ENCODE measurements at places on chromosomes 4 and X. TPM values are rescaled to one million over a fixed set of nuclear protein-coding genes. Genes with fewer than 3 reads are reported as not detected.

DNA sequence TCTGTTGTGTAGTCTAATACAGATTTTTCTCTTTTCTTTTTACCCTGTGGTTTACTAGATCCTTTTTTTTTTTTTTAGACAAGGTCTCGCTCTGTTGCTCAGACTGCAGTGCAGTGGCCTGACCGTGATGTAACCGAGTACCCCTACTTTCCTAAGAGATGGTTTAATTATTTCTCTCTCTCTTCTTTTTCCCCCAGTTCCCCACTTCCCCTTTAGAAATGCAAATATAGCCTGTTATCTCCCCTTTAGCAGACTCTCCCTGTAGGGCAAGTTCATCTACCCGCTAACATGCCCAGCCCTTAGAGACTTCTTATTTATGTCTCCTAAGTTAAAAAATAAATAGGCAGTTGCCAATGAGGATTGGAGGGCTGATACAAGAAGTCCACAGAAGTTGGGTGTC, 4.5 kb downstream of the SNX25 start:
- H3K27ac ChIP-seq: no peak overlapping the region
- H3K4me3 ChIP-seq: no peak overlapping the region
- no peaks in the 10 kb centered on the region for H3K27me3 ChIP-seq
- no peaks in the 10 kb centered on the region for H3K36me3 ChIP-seq
- peaks cover 19% of the 10 kb centered on the region for H3K4me1 ChIP-seq

- no peaks in the 10 kb centered on the region for H3K36me3 ChIP-seq
- no peaks in the 10 kb centered on the region for H3K4me1 ChIP-seq
- H3K27me3 ChIP-seq: no peaks in the 10 kb centered on the region
- no peak overlapping the region for H3K27ac ChIP-seq
- no peak for DNase-seq
- H3K4me3 ChIP-seq: no peak overlapping the region
Measured at GRCh38 chr4:79025170-79025569, 85.9 kb upstream of the PAQR3 start.

Gene ETDB
- total RNA-seq: not detected

Gene ADH1A
- not detected for total RNA-seq
